Stimulated activated CD8-positive, alpha-beta memory T cell treated with anti-CD3 and anti-CD28 coated beads, Interleukin-7, amount 100 ng/mL, for 1 hour (primary cell): ENCODE measurements at places on chromosomes 16 and 17.

- no peak for DNase-seq
Observed at GRCh38 chr17:46792071-46792470, 26.4 kb downstream of the WNT3 start.

GRCh38 chr16:7638306-7638705 is 305.7 kb downstream of the RBFOX1 start:
- DNase-seq: no peak

DNA sequence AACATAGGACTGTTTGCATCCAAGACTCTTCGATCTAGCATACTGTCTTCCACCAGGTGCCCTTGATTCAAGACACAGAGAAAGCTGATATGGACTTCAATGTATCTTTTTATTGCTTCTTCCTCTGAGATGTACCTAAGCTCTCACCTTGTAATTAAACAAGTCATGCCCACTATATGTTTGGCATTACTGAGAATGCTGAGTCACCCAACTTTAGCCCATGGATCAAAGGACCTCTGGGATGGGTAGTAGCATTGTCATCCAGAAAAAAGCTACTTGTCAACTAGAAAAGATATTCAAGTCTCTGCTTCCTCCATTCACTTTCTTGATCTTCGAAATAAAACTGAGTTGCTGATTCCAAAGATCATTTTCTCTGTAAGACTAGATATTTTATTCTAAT is 37.8 kb downstream of the CDH8 start:
- no peak for DNase-seq

- no peak for DNase-seq
Observed at GRCh38 chr17:38725066-38725465, 5.1 kb upstream of the CISD3 start.

DNA sequence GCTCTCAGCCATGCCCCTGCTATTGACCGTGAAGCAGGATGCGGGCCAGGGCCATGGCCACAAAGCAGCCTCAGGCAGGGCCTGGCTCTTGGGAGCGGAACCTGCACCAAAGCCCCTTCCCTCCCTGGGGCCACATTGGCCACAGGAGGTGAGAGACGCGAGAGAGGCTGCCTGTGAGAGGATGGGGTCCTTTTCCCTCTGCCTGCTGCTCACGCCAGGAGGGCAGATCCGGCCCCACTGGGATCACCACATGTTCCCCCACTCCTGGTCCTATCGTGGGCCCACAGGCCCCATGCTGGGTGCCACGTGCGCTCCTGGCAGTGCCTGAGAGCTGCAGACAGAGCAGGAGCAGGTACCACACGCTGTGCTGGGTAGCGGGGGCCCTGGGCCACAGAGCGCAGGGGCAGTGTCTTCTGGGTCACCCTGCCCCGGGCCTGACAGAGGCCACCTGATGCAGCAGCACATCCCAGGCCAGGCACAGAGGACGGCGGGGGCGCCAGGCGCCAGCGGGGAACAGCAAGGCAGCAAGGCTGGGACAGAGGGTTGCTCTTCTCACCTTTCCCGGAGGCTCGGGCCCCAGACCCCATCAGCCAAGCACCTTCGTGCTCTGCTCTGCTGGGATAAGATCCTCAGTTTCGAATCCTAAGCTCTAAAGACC is 9.2 kb upstream of the NUDT16L1 start:
- DNase-seq: no peak

GRCh38 chr16:2155977-2156848 is 631 bp downstream of the TRAF7 start:
- DNase-seq: no peak

- DNase-seq: no peak
Observed at GRCh38 chr16:71537643-71538042, 11.4 kb downstream of the CHST4 start.

GRCh38 chr16:51133183-51133582 is 17.9 kb downstream of the SALL1 start:
- no peak for DNase-seq
